ENCODE measurements at places on chromosomes 2 and 18. TPM values are rescaled to one million over a fixed set of nuclear protein-coding genes. Genes with fewer than 3 reads are reported as not detected.

DNA sequence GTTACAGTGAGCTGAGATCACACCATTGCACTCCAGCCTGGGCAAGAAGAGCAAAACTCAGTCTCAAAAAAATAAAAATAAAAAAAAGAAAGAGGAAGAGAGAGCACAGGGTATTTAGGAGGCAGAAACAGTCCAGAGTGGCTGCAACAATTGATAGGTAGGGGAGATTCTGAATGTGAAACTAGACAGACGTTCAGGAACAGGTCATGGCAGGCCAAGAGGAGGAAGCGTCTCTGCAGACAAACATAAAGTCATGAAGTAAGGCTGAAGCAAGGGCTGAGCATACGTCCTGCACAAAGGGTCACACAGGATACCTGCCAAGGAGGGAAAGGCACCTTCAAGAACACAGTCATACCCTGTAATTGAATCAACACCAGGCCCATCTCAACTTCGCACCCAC, 64.1 kb upstream of the ZNF532 start:
- DNase-seq = no peak
- H3K36me3 ChIP-seq = no peaks in the 10 kb centered on the region
- no peak overlapping the region for H3K4me3 ChIP-seq
- H3K27ac ChIP-seq = no peak overlapping the region

DNA sequence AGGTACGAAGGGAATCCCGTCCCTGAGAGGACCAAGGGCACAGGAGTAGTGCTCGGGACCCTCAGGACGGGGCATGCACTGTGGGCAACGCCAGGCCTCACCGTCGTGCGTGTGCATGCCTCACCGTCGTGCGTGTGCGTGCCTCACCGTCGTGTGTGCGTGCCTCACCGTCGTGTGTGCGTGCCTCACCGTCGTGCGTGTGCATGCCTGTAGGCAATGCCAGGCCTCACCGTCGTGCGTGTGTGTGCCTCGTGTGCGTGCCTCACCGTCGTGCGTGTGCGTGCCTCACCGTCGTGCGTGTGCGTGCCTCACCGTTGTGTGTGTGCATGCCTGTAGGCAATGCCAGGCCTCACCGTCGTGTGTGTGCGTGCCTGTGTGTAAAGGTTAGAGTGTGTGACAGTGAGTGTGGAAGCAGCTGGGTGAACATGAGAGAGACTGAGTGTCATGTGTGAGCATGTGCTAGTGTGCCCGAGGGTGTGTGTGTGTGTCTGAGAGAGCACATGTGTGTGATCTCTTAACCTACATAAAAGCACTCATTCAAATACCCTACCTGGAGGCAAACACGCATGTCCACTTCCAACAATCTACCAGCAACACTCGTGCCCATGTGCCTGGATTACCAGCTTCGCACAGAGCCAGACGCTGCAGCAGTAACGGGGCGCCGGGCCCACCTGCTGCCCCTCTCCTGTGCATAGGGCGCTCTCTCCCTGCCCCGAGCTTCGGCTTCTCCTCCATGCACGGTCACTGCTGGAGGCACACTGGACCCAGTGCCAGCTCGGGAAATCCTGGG, 36.3 kb downstream of the ZNF516 start:
- no peak overlapping the region for H3K4me3 ChIP-seq
- peak; percentile 34 for DNase-seq
- no peak overlapping the region for H3K27ac ChIP-seq
- peaks cover 12% of the 10 kb centered on the region for H3K36me3 ChIP-seq

DNA sequence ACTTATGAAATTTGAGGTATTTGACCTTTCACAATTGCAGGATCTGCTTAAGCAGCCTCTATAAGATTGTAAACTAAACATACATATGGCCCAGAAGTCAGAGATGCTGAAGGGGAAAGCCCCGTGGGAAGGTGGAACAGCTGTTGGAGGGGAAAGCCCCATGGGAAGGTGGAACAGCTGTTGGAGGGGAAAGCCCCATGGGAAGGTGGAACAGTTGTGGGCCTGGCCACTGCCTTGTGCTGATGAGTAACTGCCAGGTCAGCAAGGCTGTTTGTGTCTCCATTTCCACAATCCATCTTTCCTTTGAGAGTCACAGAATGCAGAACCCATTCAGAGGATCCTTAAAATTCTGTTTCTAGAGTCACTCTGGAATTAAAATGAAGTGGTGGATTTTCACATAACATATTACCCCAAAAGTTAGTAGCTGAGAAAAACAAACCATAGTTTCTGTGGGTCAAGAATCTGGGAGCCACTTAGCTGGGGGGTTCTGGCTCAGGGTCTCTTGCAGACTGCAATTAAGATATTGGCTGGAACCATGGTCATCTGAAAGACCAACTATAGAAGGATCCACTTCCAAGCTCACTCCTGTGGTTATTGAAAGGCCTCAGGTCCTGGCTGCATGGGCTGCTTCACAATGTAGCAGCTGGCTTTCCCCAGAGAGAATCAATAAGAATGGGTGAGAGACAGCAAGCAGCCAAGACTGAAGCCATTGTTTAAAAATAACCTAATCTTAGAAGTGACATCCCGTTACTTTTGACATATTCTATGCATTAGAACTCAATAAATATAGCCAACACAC, 86.6 kb upstream of the CAVIN2 start:
- H3K4me1 ChIP-seq = peaks cover 5% of the 10 kb centered on the region
- H3K27me3 ChIP-seq = no peaks in the 10 kb centered on the region
- H3K27ac ChIP-seq = no peak overlapping the region
- H3K36me3 ChIP-seq = no peaks in the 10 kb centered on the region

- H3K4me3 ChIP-seq = no peak overlapping the region
- no peaks in the 10 kb centered on the region for H3K27me3 ChIP-seq
- DNase-seq = no peak
- H3K4me1 ChIP-seq = no peaks in the 10 kb centered on the region
- no peak overlapping the region for H3K27ac ChIP-seq
- H3K36me3 ChIP-seq = no peaks in the 10 kb centered on the region
Observed at GRCh38 chr2:224764565-224765236, 48.5 kb upstream of the CCDC195 start.

Gene SIGLEC15
- not detected for total RNA-seq

Gene CTAGE1
- total RNA-seq = not detected

DNA sequence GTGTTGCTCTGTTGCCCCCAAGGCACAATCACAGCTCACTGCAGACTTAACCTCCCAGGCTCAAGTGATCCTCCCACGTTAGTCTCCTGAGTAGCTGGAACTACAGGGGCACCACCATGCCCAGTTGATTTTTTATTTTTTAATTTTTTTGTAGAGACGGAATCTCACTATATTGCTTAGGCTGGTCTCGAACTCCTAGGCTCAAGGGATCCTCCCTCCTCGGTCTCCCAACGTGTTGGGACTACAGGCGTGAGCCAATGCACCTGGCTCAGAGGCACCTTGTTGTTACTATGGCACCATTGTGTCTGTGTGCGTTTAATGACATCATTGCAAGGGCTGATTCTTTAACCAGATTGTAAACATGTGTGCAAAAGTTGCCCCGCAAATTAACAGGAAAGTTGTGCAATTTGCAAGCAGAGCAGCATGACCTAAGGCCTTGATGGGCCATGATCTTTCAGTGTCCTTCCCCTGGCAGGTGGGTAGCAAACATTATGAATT, 22.6 kb downstream of the TCF23 start:
- no peaks in the 10 kb centered on the region for H3K4me1 ChIP-seq
- DNase-seq = no peak
- H3K4me3 ChIP-seq = no peak overlapping the region
- H3K27me3 ChIP-seq = peaks cover 24% of the 10 kb centered on the region
- no peaks in the 10 kb centered on the region for H3K36me3 ChIP-seq

- H3K27ac ChIP-seq = no peak overlapping the region
- no peaks in the 10 kb centered on the region for H3K4me1 ChIP-seq
- peaks cover 8% of the 10 kb centered on the region for H3K27me3 ChIP-seq
- no peaks in the 10 kb centered on the region for H3K36me3 ChIP-seq
- H3K4me3 ChIP-seq = no peak overlapping the region
Observed at GRCh38 chr18:63787673-63788072, 12.5 kb downstream of the SERPINB7 start.

Gene COL6A3
- total RNA-seq = 1.2 TPM

DNA sequence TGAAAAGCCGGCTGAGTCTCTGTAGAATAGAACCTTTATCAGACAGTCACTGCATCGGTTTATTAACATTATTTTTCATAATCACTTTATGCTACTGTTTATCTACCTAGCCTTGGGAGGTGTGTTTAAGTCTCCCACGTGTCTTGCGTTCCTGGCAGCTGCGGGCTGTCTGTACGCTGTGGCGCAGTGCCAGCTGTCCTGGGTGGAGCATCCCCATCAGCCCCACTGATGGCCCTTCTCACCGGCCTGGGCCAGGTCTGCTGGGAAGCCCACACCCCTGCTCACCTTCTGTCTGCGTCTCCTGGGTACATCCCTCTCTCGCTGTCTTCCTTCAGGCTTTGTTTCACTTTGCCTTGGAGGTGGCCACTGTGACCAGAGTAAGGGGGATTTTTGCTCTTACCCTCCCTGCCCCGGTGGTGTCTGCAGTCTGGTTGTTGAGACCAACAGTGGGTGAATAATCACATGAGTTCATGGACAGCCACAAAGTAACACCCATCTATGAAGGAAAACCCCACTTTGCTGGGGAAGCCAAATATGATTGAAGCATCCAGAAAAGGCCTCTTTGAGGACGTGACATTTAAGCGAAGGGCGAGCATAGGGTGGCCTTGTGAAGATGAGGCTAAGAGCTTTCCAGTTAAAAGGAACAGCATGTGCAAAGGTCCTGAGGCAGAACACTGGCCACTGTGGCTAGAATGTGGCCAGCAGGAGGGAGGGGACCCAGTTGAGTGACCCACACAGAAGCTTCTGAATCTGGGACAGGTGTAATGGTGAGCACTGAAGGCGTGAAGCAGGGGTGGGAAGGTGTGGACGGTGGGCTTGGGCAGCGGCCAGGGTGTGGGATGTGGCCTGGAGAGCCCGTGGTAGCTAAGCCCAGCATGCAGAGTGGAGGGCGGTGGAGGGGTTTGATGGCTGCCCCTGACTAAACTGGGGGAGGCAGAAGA, 41.7 kb downstream of the RAMP1 start:
- H3K27me3 ChIP-seq = no peaks in the 10 kb centered on the region
- H3K27ac ChIP-seq = no peak overlapping the region
- no peak overlapping the region for H3K4me3 ChIP-seq
